Activated CD8-positive, alpha-beta memory T cell treated with anti-CD3 and anti-CD28 coated beads, Interleukin-2, amount 50 U/mL, for 4 hours (primary cell): ENCODE measurements at places on chromosomes 11 and 22.

GRCh38 chr11:10390375-10390774 is 64.7 kb upstream of the AMPD3 start:
- no peak for DNase-seq

DNA sequence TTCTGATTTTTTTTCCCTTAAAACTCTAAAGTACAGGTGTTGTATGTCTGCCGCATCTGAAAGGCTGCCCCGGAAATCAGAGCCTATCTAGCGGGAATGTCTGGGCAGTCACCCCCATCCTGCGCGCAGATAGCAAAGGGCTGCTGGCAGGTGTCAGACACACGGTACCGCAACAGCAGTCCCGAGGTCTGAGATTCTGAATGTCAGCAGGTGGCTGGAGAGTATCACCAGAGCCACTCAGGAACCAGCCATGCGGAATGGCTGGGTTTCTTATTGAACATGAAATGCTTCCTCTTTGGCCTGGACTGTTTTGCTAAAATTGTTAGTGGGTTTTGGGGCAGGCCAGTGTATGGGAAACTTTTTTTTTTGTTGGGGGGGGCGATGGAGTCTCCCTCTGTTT is 53.3 kb downstream of the CERK start:
- DNase-seq, result no peak

DNA sequence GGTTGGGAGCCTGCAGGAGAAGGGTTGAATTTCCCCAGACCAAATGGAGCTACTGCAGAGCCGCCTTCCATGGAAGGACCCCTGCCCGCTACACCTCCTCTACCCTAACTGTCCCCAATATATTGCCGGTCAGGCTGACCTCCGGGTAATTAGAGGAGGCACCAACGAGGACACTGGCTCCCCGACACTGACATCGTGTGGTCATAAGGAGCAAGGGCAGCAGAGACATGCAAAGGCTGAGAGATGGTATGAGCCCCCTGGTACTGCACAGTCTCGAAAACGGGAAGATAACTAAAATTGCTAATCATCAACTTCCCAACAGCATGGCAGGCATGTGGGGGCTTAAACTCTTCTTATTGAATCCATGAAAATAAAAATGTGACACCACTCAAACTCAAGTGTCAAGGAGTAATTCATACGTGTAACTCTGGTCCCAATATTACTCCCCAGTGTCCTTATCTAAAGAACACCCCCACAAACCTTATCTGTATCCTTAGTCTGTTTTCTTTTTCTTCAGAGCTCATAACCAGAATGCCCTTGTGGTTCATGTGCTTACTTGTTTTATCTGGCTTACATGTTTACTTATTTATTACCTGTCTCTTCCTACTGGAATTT is 4.4 kb downstream of the CAVIN3 start:
- DNase-seq, result no peak

- DNase-seq, result no peak
Measured at GRCh38 chr11:19734171-19734570, 21.5 kb downstream of the NAV2 start.

DNA sequence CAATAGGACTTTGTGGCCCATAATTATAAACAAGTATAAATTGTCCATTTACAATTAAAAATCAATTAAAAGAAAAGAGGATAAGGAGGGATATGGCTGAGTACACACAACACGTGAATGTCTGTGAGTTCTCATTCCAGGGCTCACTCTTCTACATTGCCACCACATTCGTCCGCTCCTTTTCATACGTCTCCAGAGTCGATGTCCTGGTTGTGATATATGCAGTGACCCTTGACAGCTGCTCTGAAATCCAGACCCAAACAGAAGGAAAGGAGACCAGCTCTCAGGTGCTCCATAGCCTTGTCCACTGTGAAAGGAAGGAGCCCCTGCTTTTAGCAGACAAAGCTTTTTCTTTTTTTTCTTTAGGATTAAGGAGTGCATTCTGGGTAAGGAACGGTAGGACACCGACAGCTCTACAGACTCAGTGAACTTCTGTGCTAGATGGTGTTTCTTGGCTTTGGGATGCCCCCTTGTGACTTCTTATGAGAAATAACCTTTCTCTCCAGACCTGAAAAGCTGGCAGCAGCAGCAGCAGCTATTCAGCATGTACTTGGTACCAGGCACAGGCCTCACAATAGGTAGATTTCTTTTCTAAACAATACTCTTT is 19.7 kb upstream of the DNAJB13 start:
- DNase-seq, result no peak

GRCh38 chr11:122758339-122758738 is 80.0 kb upstream of the CRTAM start:
- DNase-seq, result no peak

- DNase-seq, result peak; percentile 21
Measured at GRCh38 chr11:20353829-20354434, 9.6 kb upstream of the HTATIP2 start.

DNA sequence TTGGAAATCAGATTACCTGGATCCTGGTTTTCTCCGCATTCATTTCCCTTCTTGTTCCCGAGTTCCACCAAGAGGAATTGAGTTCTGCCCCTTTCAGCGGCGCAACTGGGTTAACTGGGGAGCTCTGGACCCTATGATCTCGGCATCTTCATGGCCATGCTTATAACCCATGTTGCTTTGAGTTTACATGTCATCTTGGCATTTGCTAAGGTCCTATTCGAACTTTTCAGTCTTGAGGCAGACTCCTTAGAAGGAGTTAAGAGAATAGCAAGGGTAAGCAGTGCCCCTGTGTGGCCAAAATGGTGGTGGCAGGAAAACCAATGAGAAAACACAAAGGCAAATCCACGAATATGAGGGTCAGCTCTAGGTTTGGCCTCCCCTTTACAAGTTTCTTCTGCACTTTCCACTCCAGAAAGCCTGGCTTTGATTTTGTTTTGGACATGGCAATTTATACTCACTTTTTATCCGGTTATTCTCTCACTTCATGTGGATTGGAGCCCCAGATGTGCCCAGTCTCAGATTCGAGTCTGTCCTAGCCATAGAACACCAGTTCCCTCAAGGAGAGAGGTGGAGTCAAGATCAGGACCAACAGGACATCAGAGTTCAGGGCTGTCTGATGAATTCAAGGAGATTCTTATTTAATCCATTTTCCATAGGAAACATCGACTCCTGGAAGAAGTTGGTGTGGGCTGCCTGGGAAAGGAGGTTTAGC is 55.3 kb upstream of the FBXO3 start:
- peak; percentile 50 for DNase-seq

DNA sequence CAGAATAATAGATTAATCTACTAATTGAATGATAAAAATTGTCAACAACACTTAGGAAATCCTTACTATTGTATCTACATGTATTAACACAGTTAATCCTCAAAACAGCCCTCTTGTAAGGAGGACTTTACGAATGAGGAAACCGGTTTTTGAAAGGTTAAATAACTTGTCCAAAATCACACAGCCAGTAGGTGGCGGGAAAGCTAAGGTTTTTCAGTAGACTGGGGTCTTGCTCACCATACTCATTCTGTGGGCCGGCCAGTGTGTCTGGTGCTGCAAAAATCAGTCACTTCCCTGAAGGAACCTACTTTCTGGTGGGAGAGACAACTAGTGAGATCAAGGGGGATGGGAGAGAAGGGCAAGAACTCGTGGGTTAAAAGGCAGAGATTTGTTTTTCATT is 3.8 kb downstream of the DCPS start:
- DNase-seq, result no peak

- DNase-seq, result no peak
Measured at GRCh38 chr22:49320714-49321476, 506.8 kb downstream of the BRD1 start.

DNA sequence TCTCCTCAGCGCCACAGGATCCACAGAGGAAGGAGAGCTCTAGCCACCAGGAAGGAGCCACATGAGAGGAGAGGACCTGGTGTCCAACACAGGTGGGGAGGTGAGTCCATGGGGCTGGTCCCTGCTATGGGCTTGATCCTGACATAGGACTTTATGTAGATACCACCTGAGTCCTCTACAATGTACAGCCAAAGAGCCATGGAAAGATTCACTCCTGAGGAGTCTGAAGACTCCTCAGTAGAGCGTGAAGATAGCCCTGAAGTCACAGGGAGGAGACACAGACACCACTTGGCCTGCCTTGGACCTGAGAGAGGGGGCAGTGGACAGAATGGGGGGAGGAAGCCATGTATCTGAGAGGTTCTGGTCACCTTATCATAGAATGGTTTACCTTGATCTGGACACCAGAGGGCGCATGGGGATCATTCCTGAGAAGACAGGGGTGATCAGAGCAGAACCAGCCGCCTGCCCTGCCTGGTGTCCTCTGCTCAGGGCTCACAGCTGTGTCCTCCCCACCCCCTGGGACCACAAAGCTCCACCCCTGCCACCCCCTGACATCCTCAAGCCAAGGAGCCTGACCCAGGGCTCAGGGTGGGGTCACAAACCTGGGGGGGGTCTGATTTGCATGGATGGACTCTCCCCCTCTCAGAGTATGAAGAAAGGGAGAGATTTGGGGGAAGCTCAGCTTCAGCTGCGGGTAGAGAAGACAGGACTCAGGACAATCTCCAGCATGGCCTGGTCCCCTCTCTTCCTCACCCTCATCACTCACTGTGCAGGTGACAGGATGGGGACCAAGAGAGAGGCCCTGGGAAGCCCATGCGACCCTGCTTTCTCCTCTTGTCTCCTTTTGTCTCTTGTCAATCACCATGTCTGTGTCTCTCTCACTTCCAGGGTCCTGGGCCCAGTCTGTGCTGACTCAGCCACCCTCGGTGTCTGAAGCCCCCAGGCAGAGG is 77.0 kb downstream of the ZNF280B start:
- DNase-seq, result peak; percentile 55

DNA sequence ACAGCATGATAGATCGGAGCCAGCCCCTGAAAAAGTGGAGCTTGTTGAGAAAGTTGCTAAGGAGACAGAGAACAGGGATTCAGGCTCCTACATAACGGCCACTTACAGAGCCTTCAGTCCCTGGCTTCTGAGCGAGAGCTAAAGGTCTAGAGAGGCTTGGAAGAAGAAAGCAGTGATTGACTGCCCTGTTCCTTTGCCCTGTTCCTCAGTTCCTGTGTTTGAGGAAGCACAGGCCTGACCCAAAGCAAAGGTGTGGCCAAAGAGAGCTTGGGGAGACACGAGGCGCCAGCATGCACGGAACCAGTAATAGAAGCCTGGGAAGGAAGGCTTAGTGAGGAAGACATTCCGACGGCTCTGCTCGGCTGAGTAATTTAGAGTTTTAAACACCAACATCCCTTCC is 74.1 kb upstream of the CSNK2A3 start:
- DNase-seq, result no peak

DNA sequence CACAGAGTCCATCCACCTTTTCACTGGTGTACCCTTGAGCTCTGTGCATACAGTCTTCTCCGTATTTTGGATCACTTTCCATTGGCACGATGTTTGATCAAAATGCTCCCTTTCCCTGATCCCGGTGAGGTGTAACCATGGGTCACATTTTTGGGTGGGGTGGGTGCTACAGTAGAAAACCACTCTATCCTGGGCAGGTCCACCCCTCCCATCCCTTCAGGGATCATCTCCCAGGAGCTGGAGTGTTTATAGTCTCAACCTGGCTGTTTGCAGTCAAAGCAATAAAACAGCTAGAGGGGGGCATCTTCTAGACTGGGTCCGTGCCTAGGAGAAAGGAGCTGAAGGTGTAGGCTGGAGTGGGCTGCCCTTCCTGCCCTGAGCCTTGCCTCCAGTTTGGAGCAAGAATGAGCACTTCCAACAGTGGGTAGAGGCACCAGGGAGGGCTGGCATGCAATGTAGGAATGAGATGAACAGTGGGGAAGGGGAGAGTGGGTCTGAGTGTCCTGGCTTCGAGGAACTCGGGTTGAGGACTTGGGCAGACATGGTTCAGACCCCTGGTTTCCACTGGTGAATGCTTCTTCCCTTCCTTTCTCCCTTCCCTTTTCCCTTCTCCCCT is 38.8 kb downstream of the RNF141 start:
- DNase-seq, result no peak

DNA sequence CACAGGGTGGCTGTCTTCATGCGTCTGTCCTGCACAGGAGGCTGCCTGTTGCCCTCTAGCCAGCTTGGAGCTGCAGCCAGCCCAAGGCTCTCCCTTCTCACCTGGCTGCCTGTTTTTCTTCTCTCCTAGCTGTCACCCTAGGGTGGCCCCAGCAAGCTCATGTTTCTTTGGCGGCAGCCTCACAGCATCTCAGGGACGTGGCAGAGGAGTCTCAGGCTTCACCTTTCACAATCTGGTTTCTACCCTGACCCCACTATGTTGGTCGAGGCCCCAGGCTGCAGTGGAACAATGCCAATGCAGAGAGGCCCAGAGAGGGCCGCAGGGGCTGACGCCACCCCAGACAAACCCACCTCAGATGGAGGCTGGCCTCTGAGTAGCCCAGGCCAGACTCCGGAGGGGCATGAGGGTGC is 2.5 kb upstream of the CLDN5 start:
- no peak for DNase-seq

- peak; percentile 56 for DNase-seq
Measured at GRCh38 chr11:62539238-62539925, 7.2 kb downstream of the AHNAK start.

DNA sequence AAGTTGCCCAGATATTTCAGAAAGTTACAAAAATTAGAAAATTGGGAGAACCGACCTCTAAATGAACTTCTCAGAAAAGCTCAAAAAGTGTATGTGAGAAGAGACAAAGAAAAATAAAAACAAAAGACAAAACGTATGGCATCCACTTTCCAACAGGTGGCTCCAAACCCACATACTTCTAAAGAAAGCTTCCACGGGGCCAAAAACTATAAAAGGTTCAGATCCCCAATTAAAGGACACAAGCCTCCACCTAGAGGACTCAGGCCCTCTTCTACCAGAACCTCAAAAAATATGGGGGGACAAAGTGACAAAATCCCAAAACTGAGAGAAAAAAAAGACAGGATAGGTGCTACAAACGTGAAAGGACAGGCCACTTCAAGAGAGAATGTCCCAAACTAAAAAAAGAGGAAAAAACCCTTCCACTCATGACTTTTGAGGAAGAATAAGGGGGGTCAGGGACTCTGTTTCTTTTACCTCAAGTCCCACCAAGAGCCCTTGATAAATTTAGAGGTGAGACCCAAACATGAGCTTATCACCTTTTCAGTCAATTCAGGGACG is 8.8 kb downstream of the SCGB2A1 start:
- DNase-seq, result no peak

GRCh38 chr11:46649180-46649738 is 31.9 kb downstream of the ATG13 start:
- DNase-seq, result no peak

GRCh38 chr11:73187854-73188253 is 30.2 kb upstream of the P2RY2 start:
- DNase-seq, result no peak
